ENCODE measurements at places on chromosomes 6 and 20.

DNA sequence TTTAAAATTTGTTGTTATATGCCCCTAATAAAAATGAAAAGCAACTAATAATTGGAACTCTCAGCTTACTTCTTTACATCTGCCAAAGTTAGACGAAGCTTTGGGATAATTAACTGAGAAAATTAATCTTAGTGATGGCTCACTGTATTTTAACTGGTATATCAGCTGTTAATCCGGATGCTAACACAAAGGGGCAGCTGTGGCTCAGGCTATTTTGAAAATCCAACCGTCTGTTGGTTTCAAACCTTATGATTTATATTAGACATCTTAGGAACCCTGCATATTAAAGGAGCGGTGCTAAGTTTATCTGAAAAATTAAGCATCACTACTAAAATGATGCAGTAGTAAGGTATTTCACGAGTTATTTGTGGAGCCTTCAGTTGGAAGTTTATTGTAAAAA lies 96.6 kb downstream of the AKAP7 start:
- no peak for DNase-seq

- no peak for DNase-seq
Measured at GRCh38 chr6:34324738-34325444, 67.6 kb downstream of the NUDT3 start.

GRCh38 chr6:63734923-63735322 lies 99.3 kb downstream of the PHF3 start:
- DNase-seq: no peak

DNA sequence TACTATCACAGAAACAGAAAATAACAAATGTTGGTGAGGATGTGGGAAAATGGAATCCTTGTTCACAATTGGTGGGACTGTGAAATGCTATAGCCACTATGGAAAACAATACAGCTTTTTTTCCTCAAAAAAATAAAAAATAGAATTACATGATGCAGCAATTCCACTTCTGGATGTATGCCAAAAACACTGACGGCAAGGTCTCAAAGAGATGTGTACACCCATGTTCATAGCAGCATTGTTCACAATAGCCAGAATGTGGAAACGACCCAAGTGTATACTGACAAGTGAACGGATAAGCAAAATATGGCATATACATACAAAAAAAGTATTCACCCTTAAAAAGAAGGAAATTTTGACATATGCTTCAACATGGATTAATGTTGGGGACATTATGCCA lies 213.4 kb downstream of the KHDC1L start:
- DNase-seq: no peak

- DNase-seq: peak; percentile 97
Measured at GRCh38 chr20:62704341-62704948, 4.2 kb upstream of the NTSR1 start.

- DNase-seq: no peak
Measured at GRCh38 chr20:63709149-63709527, 1.3 kb downstream of the ZGPAT start.

DNA sequence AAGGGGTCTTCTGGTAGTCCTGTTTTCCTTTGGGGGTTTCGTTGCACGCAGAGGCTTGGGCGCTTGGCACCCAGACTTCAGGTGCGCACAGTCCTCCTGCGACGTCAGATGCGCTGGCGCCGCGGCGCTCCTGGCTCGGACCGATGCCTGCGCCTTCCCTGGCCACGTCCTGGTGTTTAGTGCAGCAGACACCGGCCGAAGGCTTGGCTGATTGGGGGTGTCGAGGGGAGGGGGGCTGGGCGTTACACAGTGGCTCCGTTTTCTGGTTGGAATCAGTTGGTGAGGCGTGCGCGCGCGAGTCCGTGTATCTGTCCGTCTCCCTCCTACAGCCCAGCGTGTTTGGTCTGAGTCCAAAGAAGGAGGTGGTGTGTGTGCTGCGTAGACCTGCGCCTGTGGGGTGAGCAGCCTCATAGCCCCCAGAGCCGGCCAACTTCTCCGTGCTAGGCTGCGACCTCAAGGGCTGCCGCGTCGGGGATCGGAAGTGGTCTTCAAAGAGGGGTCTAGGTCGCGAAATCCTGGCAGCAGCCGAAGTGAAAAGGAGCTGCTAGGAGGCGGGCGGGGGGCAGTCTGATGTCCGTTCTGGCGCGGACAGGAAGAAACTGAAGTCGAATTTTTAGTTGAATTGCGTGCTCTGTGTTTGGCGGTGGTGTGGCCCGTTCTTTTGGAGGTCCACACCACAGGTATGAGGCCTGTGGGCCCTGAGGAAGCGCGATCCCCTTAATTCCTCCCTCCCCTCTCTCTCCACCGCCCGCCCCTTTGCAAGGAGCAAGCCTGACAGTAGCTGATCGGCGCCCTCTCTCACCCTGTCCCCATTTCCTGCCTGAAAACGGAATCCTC lies 1.5 kb downstream of the SYNDIG1 start:
- no peak for DNase-seq

DNA sequence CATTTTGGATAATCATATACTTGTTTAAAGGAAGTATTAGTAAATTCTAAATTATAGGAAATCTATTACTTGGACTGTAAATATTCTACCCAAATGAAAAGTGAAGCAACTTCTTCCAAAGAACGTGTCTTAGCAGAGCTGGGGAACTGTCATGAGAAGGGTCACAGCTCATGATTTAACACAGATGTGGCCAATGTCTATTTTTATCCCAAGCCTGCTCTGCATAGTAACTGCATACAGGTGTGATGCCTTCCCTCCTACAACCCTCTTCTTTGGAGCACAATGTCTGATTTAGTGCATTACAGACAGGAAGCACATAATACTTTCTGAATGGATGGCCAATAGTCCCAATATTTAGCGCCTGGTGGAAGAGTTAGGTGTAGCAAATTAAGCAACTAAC lies 138.7 kb upstream of the THEMIS start:
- no peak for DNase-seq

GRCh38 chr6:101117393-101118135 lies 236.4 kb upstream of the ASCC3 start:
- DNase-seq: no peak

DNA sequence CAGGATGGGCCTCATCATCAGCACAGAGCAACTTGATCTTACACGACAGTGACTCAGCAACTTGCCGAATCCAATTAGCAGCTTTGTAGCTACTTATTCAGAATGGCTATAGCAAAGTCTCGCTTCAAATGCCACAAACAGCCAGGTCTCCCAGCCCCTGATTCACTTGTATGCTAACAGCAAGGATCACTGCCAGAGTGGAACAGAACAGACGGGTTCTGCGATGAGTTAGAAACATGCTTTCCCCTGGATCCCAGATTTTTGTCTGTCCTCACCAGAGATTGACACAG lies 254.4 kb downstream of the NRN1 start:
- DNase-seq: peak; percentile 60

DNA sequence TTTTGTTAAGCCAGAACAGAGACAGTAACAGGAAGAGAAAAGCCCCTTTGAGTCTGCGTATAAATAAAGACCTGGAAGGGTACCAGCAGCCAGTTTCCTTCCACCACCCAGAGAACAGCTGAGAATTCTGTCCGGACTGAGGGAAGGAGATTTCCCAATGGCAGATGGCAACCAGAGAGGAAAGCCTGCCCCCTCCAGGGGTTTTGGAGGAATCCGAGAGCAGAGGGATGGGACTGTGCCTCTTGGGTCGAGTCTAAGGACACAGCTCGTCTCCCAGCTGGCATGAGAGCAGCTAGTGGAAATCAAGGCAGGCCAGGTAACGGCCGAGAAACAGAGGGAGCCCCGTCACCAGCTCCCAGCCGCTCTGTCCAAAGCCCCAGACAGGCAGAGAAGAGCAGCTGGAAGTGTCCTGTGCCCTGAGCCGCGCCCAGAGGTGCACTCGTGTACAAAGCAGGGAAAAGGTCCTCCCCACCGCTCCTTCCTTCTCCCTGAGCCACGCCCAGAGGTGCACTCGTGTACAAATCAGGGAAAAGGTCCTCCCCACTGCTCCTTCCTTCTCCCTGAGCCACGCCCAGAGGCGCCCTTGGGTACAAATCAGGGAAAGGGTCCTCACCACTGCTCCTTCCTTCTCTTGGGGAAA lies 134.0 kb upstream of the SNX9 start:
- DNase-seq: no peak

DNA sequence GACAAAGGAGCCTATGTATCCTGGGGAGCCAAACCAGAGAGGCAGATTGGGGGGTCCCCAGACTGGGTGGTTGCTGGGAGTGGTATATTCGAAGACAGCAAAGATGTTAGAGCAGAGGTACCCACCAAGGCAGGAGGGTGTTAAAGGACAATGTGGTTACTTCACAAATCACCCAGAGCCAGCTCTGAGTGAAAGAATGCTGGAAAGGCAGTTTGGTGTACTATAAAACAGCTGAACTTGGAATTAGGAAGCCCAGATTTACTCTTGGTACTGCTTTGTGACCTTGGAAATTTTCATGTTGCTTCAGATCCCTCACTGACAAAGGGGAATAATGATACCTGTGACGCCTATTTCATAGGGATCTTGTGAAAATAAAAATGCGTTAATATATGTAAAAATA lies 121.6 kb downstream of the CD164 start:
- no peak for DNase-seq

DNA sequence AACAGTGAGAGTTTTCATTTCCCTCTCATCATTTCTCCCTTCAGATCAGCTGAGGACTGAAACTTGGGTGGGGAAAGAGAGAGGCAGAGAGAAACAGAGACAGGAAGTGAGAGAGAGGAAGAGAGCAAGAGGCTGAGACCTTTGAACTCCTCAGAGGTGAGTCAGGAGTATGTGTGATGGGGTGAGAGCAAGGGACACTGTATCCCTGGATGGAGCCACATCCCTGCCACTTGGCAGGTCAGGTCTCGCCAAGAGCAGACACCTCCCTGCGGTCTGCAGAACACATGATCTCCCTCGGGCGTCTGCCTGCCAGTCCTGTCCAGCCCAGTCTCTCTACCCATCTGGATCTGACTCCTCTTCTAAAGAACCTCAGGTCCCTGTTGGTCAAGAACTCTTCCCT lies 62.7 kb upstream of the SYNDIG1 start:
- DNase-seq: no peak

DNA sequence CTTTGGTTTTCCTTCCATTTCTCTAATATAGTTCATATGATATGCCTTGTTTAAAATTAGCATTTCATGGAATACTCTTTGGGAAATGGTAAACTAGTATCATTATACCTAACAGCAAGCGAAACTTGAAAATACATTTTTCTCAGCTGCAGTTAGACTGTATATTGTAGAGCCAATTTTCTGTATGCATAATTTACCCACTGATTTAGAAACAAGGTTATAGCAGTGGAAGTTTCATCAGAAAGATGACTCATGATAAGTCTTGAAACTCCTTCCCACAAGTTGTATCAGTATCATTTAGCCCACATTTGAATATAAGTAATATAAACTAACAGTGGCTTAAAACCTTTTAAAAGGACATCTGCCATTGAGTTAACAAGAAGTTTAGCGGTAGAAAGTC lies 164.8 kb upstream of the BMP5 start:
- DNase-seq: no peak
